ENCODE measurements at places on chromosomes 2 and 18.

DNA sequence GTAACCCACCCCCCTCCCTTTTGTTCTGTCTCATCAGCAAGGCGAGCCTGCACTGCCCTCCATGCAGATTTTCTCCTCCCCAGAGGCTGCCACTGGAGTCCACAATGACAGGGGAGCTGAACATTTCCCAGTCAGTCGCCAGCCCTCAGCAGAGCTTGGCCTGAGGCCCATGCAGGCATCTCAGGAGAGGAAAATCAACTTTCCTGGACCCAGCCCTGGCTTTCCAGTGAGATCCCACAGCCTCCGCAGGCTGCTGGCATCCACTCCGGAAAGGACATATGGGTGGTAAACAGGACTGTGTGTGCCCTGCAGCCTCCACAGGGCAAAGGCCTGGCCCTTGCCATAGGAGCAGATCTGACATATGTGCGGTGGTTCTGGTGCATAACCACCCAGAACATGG lies 253.8 kb downstream of the TNS1 start:
- DNase-seq: no peak

GRCh38 chr2:217908544-217908943 lies 94.3 kb downstream of the TNS1 start:
- DNase-seq: no peak

DNA sequence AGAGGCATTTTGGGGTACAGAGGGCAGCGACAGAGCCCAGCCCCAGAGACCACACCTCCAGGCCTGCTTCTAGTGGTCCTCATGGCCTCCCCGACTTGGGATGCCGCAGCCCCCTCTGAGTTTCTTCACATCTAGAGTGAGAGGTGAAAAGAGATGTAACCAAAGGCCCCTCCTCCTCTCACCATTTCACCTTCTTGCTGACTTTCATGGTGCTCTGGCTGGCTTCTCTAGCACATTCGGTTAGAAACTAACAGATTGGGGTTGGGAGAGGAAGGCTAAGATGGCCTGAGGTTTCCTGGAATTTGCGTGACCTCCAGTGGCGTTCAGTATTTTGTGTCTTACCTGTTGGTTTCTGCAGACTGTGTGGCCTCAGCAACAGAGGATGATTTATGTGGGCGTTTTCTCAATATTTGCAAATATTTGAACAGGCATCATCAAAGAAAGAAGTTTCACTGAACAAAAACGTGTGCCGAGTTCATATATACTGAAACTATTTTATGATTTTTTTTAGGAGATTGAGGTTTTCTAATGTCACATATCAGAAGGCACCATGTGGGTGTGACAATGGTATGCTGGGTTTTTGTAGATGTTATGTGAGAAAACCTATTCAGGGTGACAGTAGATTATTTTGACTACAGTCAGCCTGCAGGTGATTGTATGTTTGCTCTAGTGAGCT lies 69.9 kb upstream of the BCL2L11 start:
- DNase-seq: no peak

- no peak for DNase-seq
Observed at GRCh38 chr2:9993488-9994165, 42.1 kb downstream of the GRHL1 start.

DNA sequence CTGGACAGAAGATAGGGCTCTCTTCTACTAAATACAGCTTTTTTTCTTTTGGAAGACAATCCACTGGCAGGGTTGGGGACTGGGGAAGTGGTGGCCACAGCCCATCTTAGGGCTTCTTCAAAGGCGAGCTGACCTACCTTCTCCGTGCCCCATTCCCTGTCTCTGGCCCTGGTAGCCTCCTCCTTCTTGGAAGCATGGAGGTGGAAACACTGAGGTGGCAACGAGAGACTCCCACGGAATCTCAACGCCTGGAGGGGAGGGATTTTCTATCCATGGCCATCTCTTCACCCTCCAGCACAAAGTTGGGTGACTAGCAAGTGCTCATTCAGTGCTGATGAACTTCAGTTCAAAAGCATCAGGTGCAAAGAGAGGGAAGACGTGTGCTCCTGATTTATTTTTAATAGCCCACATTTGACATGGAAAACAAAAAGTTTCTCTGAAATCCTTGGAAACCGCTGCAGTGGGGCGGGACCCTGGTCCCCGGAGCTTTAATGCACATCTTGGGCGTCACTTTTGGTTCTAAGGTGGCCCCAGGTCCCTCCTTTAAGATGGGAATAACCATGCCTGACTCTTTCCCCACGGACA lies 633 bp upstream of the ARMC9 start:
- DNase-seq: no peak

DNA sequence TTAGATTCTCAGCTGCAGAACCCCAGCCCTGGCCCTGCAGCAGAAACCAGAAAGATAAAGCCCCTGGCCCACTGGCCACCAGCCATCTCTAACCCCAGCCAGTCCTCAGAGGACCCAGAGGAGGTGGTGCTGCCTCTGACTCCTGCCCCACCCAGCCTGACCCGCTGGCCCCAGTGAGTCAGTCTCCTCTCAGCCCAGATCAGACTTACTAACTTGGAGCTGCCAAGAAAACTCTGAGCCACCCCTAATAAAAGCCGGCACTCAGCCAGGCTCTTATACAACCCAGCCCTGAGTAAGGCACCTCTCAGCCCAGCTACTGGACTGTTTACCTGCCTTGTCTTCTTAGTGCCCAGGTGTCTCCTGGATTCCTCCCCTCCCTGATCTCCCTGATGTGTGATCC lies 2.0 kb downstream of the SLC14A2 start:
- peak; percentile 7 for DNase-seq

GRCh38 chr2:172431463-172431862 lies 4.1 kb downstream of the ITGA6 start:
- no peak for DNase-seq

DNA sequence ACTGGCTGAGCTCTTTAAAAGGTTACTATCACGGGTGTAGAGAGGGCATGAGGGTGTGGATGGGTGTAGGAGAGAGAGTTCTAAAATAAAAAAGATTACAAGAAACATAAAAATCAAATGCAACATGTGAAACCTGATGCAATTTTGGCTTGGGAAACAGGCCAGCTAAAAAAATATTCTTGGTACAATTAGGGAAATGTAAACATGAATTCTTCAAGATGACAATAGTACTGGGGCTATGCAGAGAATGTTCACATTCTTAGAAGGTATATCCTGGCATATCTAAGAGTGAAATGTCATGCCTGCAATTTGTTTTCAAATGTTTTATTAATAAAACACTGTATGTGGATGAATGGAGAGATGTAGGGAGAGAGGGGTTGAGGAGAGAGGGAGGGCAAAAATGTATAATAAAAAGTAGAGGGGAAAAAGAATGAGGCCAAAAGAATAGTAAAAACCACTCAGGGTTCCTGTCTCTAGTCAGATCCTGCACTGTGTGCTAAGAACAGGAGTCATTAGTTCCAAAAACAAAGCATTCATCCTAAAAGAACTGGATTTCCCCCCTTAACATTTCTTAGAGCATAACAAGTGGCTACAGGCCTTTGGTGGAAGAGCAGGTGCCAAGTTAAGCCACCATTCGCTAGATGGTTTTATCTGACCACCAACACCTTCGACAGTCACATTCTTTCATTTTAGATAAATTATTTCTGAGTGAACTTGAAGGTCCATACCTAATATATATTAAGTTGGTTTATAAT lies 77.3 kb downstream of the LPIN2 start:
- DNase-seq: no peak

GRCh38 chr2:117943013-117943672 lies 70.7 kb downstream of the CCDC93 start:
- no peak for DNase-seq

GRCh38 chr2:230929381-230930148 lies 4.5 kb upstream of the GPR55 start:
- DNase-seq: no peak

DNA sequence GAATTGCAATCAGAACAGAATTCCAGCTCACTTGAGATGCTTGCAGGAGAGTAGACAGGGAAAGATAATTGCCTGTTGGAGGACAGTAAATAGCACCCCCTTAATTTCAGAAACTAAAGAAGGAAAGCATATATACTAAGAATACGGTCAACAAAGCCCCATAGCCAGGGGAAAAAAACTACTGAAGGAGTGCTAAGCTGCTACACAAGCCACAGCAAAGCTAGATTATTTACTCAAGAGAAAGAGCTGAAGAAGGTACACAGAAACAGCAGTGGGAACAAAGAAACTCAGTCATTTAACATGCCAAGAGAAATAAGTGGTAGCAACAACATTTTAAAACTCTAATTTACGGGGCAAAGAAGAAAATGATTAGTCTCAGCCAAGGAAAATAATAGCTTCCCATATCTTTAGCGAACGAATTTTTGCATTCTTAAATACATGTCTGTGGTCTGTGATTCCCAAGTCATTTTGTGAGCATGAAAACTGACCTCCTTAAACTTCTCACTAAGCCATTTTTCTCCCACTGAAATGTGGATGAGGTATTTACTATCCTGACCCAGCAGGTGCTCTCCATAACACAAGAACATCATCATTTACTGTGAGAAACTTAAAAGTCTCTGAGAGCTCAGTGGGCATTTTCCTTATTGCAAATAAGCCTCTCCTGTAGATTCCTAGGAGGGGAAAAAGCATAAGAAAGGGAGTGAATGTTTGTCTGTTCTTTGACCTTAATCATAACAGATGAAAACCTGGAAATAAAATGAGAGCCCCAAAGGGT lies 196.0 kb downstream of the PAX3 start:
- no peak for DNase-seq

DNA sequence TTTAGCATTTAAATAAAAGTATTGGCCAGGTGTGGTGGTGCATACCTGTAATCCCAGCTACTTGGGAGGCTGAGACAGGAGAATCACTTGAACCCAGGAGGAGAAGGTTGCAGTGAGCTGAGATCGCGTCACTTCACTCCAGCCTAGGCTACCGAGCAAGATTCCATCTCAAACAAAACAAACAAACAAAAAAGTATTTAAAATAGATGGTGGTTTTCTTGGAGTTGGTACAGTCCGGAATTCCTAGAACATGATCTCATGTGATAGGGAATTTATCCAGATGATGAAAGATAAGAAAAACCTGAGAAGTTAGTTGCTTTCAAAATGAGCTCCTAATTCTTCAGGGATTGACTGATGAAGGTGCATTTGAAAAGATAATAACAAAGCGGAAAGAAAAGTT lies 62.0 kb downstream of the BIRC6 start:
- peak; percentile 47 for DNase-seq

- DNase-seq: peak; percentile 81
Observed at GRCh38 chr2:224268441-224268840, 133.5 kb downstream of the FAM124B start.

DNA sequence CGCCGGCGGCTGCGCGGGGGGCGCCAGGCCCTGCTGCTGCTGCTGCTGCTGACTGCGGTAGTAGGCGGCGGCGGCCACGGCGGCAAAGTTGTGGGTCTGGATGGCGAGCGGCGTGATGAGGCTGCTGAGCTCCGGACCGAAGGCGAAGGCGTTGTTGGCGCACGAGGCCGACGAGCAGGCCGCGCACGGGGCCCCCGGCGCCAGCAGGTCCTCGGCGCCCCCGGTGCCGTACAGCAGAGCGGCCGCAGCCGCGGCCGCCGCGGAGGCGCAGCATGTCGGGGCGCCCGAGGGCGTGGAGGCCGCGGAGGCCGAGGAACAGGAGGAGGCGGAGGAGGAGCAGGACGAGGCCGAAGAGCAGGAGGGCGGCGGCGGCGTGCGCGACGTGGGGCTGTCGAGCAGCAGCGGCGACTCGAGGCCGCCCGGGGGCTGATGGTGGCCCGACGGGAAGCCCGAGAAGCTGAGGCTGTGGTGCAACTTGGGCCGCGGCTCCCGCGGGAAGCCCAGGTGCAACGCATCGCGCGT lies 1.8 kb downstream of the ZFP36L2 start:
- no peak for DNase-seq

GRCh38 chr2:126766969-126767296 lies 111.0 kb downstream of the GYPC start:
- DNase-seq: no peak

DNA sequence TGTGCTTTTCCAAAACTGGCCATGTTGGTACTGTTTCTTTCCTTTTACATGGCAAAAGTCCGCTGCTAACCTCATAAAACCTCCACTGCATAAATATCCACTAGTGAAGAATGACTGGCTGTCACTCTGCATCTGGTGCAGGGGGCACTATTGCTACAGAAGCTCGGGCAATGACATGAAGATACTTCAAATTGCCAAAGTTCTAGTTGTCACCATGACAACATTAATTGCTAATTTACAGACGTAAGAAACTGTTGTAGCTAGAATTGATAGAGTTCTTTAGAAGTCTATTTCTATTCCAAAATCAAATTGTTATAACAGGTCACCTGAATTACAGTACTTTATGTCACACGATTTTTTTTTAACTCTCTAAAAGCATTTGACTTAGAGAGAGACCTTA lies 845 bp downstream of the CFAP210 start:
- DNase-seq: no peak

- no peak for DNase-seq
Observed at GRCh38 chr2:143716522-143716921, 587.3 kb downstream of the ARHGAP15 start.

DNA sequence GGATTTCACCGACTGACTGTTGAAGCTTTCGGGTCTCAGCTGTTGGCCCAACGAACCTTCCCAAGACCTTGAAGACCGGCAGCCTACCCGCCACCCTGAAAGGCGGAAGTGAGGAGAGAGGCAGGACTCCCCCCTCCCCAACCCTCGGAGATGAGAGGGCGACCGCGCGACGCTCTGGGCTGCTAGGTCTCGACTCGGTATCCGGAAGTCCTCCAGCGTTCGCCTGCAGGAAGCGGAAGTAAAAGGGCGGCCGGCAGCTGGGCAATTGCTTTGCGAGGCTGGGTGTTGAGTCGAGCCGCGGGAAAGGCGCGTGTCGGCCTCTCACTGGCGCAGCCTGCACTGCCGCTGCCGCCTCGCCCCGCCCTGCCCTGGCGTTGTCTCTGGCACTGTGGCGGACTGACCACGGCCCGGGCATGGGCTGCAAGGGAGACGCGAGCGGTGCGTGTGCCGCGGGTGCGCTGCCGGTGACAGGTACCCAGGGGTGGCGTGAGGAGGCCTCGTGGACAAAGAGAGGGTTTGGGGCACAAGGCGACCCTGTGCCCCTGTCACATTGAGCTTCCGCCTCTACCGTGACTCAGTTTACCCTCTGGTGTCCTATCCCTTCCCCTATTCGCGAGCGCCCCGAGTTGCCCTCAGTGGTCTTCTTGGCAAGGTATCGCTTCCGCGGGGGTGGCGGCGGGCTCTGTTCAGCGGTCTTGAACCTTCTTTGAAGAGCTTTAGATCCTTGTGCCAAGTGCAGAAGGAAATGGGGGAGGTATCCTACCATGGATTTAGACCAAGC lies at the start of gene UGGT1:
UGGT1 (plus strand) TSS at position 256 of the 781 bp plus-strand sequence; CDS start at position 414, 158 bp downstream.
- peak; percentile 97 for DNase-seq
